Activated CD4-positive, alpha-beta memory T cell treated with anti-CD3 and anti-CD28 coated beads, Interleukin-2, amount 10 ng/mL, durations not matched to agents 7 days and 5 days (primary cell): ENCODE measurements at places on chromosomes 6 and 20. TPM values are rescaled to one million over a fixed set of nuclear protein-coding genes. Genes with fewer than 3 reads are reported as not detected.
A peak's percentile ranks its signal among the peaks of the same experiment; 100 is the strongest.

DNA sequence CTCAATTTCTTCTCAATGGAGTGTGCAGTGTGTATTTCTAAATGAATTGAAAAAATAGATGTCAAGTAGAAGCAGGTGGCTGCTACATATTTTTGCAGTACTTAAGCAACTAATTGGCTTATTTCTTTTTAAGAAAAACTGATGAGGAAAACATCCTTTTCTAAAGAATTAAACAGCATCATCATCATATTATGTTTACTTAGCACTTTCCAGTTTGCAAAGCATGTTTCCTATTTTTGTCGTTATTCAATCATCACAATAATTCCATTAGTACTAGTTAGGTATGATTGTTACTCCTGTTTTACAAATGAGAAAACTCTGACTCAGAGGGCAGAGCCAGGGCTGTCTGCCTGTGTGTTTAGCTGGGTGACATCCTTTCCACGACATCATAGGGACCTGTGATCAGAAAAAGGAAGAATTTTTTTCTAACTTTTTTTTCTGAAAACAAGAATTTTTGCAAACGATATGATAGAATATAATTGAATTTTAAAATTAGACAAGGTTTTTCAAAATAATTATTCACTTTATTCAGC lies 22.7 kb upstream of the BMP6 start:
- no peak overlapping the region for H3K4me3 ChIP-seq
- H3K27ac ChIP-seq, result no peak overlapping the region
- DNase-seq, result no peak

OVOL2 gene
- not detected for total RNA-seq

RIN2 gene
- not detected for total RNA-seq

DNA sequence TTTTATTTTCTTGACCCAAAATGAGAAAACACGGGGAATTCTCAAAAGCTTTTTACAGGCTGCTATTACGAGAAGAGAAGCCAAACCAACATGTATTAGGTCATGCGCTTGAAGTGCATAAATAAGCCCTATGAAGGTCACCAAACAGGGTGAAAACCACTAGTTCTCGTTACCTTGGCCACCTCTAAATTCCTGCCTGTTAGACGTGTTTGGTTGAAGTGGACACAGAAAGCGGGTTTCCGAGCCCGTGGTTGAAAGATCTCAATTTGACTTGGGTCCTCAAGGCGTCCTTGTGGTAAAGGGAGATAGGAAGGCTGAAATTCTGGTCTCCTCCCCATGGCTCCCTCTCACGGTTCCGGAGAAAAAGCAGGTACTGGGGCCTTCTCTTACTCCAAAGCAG lies 6.2 kb downstream of the EYA2 start:
- no peak for DNase-seq
- H3K4me3 ChIP-seq, result no peak overlapping the region
- H3K27ac ChIP-seq, result no peak overlapping the region

DNA sequence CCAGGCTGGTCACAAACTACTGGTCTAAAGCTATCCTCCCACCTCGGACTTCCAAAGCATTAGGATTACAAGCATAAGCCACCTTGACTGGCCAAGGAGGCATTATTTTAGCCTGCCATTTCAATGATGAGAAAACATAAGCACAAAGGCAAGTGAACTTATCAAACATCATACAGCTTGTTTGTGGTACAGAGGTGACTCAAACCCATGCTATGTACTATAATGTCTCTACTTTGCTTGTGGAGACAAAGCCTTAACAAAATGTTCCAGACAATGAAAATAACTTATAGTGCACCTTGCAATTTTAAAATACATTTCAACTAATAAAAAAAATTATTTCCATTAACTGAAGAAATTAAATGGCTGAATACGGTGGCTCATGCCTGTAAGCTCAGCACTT lies 26.2 kb downstream of the HDAC2 start:
- no peaks in the 10 kb centered on the region for H3K27me3 ChIP-seq
- H3K4me3 ChIP-seq, result no peak overlapping the region
- peaks cover 3% of the 10 kb centered on the region for H3K4me1 ChIP-seq
- DNase-seq, result no peak
- no peak overlapping the region for H3K27ac ChIP-seq

- H3K36me3 ChIP-seq, result peaks cover 7% of the 10 kb centered on the region
- H3K27me3 ChIP-seq, result peaks cover 36% of the 10 kb centered on the region
- no peak overlapping the region for H3K27ac ChIP-seq
Measured at GRCh38 chr6:168865-169455, 123.3 kb upstream of the DUSP22 start.

DNA sequence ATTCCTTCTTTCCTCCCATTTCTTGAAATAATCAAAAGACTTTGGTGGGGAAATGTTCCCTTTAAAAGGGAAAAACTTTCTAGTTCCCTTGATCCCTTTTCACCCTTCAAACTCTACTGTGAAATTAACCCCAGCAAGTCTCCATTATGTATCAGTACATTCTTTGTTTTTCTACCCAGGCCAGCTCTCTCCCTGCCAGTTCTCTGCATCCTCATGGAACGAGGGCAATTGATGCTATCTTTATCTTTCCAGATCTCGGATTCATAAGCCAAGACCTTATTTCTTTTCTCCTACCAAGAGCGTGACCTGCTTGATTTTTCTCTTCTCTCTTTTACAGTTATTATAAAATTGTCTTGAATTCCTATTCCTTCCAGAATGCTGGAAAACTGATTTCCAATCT lies 75.8 kb downstream of the ADGRB3 start:
- DNase-seq, result no peak
- no peaks in the 10 kb centered on the region for H3K36me3 ChIP-seq

GRCh38 chr6:131694832-131695426 lies 6.3 kb downstream of the OR2A4 start:
- no peak overlapping the region for H3K27ac ChIP-seq
- H3K4me3 ChIP-seq, result no peak overlapping the region
- H3K36me3 ChIP-seq, result no peaks in the 10 kb centered on the region
- no peaks in the 10 kb centered on the region for H3K4me1 ChIP-seq
- DNase-seq, result peak; percentile 33

GRCh38 chr6:13674533-13675190 lies 37.0 kb downstream of the RANBP9 start:
- no peak overlapping the region for H3K27ac ChIP-seq
- H3K4me3 ChIP-seq, result no peak overlapping the region
- peaks cover 36% of the 10 kb centered on the region for H3K4me1 ChIP-seq
- H3K27me3 ChIP-seq, result no peaks in the 10 kb centered on the region
- peaks cover 46% of the 10 kb centered on the region for H3K36me3 ChIP-seq

MROH8 gene
- total RNA-seq, result 1.7 TPM

DNA sequence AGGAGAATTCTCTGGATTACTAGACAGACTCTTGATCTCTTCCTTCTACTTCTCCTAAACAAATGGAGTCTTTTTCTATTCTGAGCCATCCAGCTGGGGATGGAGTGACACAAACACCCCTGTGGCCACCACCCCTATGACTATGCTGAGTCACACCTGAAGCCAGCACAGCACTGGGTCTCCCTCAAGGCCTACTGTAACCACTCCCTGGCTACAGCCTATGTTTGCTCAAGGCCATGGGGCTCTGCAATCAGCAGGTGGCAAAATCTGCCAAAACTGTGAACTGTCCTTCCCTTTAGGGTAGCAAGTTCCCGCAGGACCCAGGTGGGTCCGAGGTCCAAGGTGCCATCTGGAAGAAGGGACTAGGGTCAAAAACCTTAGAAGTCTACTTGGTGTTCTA lies 132.3 kb downstream of the TINAG start:
- no peak overlapping the region for H3K4me3 ChIP-seq
- no peak overlapping the region for H3K27ac ChIP-seq
- H3K36me3 ChIP-seq, result no peaks in the 10 kb centered on the region
- no peaks in the 10 kb centered on the region for H3K4me1 ChIP-seq
- H3K27me3 ChIP-seq, result no peaks in the 10 kb centered on the region

PCED1A gene
- total RNA-seq, result 25.0 TPM

ZSCAN31 gene
- 0.88 TPM for total RNA-seq

CCN6 gene
- not detected for total RNA-seq

GRCh38 chr6:136466777-136467176 lies 83.4 kb downstream of the MAP7 start:
- peaks cover 12% of the 10 kb centered on the region for H3K4me1 ChIP-seq
- no peaks in the 10 kb centered on the region for H3K36me3 ChIP-seq
- DNase-seq, result no peak
- no peak overlapping the region for H3K27ac ChIP-seq

DNA sequence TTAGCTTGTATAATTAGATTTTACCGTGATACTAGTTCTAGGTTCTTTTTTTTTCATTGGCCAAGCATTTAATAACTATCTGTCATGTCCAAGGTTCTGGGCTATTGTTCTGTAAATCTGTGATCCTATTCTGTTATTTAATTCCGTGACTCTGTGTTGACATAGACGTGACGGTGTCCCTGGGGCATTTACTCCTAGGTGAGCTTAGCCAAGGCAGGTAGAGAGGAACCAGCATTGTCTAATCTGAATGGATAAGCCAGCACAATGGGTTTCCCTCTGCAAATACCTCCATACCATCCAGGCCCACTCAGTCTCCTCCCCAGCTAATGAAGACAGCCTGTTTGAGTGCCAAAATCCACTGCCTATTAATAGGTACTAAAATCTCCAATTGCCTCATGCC lies 8.9 kb upstream of the CDSN start:
- H3K27ac ChIP-seq, result no peak overlapping the region
- no peak for DNase-seq
- no peaks in the 10 kb centered on the region for H3K36me3 ChIP-seq
- H3K4me3 ChIP-seq, result no peak overlapping the region
- H3K4me1 ChIP-seq, result no peaks in the 10 kb centered on the region
- H3K27me3 ChIP-seq, result peaks cover 16% of the 10 kb centered on the region

DNA sequence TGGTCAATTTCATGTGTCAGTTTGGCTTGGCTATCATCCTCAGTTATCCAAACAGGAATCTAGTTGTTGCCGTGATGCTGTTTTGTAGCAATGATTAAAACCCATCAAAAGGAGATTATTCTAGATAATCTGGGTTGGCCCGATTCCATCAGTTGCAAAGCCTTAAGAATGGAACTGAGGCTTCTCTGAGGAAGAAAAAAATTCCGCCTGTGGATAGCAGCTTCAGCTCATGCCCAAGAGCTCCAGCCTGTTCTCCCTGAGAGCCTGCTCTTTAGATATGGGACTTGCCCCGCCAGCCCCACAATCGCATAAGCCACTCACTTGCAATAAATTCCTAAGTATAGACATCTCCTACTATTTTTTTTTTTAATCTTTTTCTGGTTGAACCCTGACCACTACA lies 61.5 kb downstream of the SEL1L2 start:
- DNase-seq, result no peak
- H3K27me3 ChIP-seq, result no peaks in the 10 kb centered on the region
- H3K4me1 ChIP-seq, result no peaks in the 10 kb centered on the region
- no peak overlapping the region for H3K27ac ChIP-seq
- H3K36me3 ChIP-seq, result no peaks in the 10 kb centered on the region

GRCh38 chr20:51338692-51339440 lies 203.7 kb downstream of the NFATC2 start:
- peaks cover 34% of the 10 kb centered on the region for H3K4me1 ChIP-seq
- no peaks in the 10 kb centered on the region for H3K36me3 ChIP-seq
- H3K27ac ChIP-seq, result no peak overlapping the region
- H3K27me3 ChIP-seq, result peaks cover 3% of the 10 kb centered on the region
- no peak overlapping the region for H3K4me3 ChIP-seq
- DNase-seq, result no peak

GRCh38 chr20:17887331-17888030 lies 81.1 kb downstream of the SNX5 start:
- no peaks in the 10 kb centered on the region for H3K36me3 ChIP-seq
- no peak overlapping the region for H3K27ac ChIP-seq
- peaks cover 2% of the 10 kb centered on the region for H3K4me1 ChIP-seq
- no peak overlapping the region for H3K4me3 ChIP-seq
- peaks cover 39% of the 10 kb centered on the region for H3K27me3 ChIP-seq

CCR6 gene
- total RNA-seq, result 20.3 TPM

DNA sequence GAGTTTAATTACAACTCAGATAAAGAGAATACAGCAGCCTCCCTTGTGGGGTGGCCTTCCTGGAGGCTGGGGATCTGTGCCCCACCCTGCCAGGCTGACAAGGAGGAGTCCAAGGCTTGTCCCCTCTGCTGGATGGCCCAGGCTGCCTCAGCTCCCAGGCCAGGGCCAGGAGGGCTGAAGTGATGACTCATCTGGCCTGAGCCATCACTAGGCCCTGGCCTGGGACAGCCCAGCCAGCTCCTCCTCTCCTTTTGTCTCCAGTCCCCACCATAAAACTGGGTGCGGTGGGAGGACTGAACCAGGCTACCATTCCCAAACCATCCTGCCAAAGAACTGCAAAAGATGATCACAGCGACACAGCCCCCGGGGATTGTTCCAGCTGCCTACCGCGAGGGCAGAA lies 15.0 kb downstream of the GRM4 start:
- H3K36me3 ChIP-seq, result no peaks in the 10 kb centered on the region
- H3K27ac ChIP-seq, result no peak overlapping the region
- H3K4me3 ChIP-seq, result no peak overlapping the region
- H3K27me3 ChIP-seq, result peaks cover 20% of the 10 kb centered on the region

JPH2 gene
- 0.10 TPM for total RNA-seq

KCNS1 gene
- 0.13 TPM for total RNA-seq

DNA sequence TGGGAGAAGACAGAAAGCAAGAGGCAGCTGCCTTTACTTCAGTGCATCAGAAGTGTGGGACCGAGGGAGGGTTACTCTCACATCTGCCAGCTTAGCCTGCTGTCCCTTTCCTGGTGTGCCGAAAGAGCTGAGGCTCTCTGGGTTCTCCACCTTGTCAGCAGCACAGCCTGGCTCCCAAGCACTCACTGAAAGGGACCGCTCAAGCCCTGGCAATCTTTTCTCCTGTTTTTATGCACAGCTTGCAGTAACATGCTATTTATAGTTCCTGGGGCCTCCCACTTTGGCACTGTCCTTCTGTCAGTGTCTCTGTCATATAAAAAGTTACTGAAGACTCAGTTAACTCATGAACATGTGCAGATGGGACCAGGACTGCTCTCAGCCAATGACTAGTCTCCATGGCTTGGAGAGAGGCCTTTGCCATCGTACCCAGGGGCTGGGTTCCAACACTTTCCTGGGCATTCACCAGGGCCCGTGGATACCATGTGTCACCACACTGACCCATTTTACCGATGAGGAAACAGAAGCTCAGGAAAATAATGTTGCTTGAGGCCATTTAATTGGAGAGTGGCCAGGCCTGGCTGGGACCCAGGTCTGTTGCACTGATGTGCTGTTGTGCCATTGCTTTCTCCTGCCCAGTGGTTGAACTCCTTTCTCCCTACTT lies 46.2 kb downstream of the PANK2 start:
- peaks cover 34% of the 10 kb centered on the region for H3K36me3 ChIP-seq
- DNase-seq, result no peak
- peaks cover 21% of the 10 kb centered on the region for H3K4me1 ChIP-seq
- no peak overlapping the region for H3K27ac ChIP-seq

HLA-DPB1 gene
- total RNA-seq, result 89.8 TPM
